Activated CD4-positive, alpha-beta T cell treated with anti-CD3 and anti-CD28 coated beads, Interleukin-2, amount 50 U/mL, for 16 hours (primary cell): ENCODE measurements at places on chromosomes 16 and 17.

- DNase-seq, result no peak
Measured at GRCh38 chr17:29927546-29927945, 2.5 kb downstream of the SSH2 start.

DNA sequence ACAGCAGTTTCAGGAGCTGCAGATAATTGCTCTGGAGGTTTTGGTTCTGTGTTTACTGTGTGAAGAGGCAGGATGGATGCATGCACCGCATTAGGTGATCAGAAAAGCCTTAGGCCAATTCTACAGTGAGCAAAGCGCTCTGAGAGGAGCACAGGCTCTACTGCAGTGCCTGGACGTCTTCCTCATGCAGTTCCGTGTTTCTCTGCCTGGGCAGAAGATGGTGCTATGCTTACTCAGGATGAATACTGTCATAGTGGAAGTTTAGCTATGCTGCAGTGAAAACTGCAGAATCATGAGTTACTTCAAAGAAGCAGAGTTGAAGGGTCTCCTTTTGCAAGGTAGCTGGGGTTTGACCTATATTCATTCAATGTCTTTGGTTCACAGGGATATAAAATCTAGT is 1012.4 kb downstream of the KCNJ18 start:
- no peak for DNase-seq

DNA sequence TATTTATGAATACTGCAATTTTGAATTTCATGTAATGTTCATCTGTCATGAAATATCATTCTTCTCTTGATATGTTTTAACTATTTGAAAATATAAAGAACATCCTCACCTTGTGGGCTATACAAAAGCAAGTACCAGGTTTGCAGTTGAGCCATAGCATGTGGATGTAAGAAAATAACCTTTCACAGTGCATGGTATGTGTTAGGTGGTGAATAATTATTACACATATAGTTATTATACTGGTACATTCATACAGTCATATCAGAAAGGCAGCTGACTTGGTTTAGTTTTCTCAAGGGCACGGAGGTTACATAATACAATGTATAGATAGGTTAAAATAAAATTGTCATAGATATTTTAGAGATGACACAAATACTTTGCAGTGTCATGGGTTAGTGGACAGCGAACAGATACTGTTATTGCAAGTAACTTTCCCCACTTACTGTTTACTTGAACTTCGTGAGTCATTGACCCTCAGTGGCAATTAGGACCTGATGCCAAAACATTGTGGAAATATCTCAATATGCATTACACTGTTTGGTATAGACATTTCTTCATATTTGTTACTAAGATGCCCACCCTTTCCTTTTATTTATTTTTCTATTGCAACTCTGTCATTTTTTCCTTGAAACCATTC is 445.4 kb upstream of the GOT2 start:
- no peak for DNase-seq

DNA sequence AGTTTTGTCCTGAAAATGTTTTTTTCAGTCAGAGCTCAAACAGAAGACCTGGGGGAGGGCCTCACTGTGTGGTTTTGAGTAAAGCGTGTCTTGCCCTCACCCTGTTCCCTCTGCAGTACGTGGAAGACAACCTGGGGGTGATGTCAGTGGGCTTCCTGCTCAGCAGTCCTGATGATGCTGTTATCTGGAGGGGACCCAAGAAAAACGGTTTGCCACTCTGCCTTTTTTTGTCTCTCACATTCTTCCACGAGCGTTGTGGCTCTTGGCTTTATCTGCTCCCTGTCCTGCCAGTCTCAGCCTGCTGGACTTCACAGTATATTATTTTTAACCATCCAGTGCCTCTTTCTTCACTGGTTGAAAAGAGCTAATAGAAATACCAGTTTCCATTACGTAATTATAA is 12.9 kb downstream of the NUBP1 start:
- no peak for DNase-seq

GRCh38 chr17:61421460-61421859 is 21.8 kb downstream of the TBX2 start:
- no peak for DNase-seq

- no peak for DNase-seq
Measured at GRCh38 chr17:34131386-34131785, 123.7 kb upstream of the CCL2 start.

DNA sequence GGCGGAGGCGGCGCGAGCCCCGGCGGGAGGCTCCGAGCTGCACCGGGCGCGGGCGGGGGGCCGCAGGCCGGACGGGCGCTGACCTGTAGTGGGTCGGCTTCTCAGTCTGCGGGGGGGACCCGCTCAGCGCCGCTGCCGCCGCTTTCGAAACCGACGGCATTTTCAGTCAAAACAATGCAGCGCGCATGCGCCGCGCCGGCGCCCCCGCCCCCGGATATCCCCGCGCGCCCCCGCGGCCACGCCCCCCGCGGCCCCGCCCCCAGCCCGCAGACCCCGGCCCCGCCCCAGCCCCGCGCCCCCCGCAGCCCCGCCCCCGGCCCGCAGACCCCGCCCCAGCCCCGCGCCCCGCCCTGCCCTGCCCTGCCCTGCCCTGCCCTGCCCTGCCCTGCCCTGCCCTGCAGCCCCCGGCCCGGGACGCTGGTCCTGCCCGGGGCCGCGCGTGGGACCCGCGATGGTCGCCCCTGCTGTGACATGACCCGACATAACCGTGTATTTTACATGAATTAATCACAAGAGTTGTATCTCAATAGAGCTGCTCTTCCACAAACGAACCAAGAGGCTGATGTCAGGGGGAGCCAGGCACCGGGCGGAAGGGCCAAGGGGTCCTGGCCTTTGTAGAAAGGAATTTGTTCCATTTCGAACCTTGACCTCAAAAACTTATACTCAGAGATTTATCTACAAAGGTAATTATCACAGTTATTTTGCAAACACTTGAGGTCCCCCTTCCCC is at the start of gene UNKL:
Gene UNKL, minus strand, starts transcription at position 173 of the 729 bp plus-strand sequence. Its CDS starts 13 bp downstream, at position 160.
- DNase-seq, result peak; percentile 85

DNA sequence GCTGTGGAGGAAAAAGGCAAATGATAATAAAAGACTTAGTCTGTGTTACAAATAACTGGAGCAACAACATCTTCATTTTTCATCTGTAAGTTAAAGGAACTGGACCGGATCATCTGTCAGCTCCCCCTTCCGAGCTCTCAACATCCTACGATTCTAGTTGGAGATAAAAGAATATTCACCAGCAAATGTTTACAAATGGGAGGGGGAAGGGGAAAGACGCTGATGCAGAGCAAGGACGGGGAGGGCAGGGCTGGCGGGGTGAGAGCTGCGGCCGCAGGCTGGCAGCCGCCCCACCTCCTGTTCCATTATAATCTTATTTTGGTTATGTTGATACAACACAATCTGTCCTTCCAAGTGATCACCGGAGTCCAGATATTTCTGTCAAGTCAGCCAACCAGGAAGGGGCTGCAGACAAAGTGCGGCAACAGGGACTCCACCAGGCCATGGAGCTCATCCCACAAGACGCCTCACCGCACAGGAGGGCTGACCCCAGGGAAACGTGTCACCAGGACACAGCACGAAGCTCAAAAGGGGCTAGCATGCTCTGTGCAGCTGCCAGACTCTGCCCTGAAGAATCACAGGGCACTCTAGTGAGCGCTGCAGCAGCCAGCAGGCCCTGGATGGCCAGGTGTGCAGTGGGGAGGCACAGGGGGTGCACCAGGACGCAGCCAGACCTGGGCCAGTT is 19.7 kb downstream of the FBXO31 start:
- no peak for DNase-seq

- DNase-seq, result no peak
Measured at GRCh38 chr17:61734466-61734865, 128.9 kb downstream of the BRIP1 start.

DNA sequence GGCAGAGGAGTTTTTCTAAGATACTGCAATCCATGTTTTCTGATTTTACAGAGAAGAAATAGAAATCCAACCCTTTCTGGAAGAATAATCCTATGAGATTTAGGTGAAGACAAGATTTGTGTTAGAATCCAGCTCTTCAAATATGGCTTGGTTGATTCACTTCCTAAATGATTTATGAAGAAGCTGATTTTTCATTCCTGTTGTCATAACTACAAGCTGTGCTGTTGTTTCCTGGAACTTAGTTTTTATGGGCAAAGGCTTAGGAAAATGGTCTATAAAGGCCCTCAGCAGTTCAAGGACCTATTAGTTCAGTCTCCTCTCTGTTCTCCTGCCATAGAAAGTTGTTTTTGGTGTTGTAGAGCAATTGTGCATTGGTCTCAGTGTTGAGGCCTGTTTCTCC is 174.2 kb upstream of the FAM20A start:
- no peak for DNase-seq

GRCh38 chr17:47846716-47847340 is 4.1 kb downstream of the SP6 start:
- no peak for DNase-seq

DNA sequence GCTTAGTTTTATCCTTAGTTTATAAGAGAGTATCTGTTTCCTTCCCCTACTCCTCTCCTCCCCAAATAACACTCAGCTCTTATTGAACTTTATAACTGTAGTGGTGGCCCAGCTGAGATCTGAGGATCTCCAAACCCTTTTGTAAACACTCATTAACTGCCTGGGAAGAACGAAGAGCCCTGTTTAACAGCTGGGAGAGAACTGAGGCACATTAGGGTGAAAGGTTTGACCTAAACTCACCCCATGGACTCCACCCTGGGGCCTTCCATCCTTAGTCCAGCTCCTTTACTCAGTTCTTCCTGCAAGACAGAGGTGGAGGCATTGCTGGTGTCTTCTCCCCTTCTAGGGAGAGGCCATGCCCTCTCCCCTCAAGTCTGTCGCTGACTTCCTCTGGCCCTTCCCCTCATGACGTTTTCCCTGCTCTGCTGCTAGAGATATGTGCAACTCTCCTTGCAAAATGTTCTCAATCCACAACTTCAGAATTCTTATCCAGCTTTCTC is 1.2 kb upstream of the RARA start:
- DNase-seq, result no peak

DNA sequence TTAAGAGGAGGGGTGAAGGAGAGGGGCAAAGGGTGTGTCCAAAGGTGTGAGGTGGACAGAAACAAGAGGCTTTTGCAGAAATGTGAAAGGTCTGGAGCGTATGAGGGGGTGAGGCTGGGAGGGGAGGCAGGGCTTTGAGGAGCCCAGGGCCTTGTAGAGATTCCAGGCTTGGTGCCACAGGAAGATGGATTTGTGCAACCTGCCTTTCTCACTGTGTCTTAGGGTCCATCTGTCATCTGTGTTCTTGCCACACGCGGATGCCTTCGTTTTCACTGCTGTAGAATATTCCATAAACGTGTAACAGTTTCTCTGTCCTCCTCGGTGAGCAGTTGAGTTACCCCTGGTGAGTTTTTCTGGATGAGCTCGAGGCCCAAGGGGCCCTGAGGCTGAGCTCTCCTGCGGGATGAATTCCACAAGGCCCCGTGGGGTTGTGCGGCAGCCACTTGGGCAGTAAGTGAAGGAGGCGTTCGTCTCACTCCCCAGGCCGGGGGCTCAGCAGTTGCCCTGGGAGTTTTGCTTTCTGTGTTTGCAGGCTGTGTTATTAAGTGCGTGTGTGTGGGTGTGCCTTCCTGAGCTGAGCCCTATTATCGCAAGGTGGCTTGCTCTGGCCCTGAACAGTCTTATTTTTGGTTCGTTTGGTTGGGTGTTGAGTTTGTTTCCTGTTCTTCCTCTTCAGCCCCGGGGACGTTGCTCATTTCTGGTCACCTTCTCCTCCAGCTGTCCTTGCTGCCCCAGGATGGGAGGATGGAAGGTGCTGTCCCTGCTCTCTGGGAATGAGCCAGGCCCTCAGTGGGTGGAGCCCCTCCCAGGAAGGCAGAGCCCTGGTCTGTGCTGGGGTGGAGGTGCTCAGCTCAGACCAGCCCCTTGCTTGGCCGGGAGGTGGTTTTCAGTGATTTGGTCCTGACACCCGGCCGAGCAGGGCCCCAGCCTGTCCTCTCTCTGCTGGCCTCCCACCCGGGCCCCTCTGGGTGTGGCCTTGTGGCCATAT is 28.4 kb downstream of the BAIAP2 start:
- DNase-seq, result no peak

- peak; percentile 1 for DNase-seq
Measured at GRCh38 chr17:10292057-10292937, 80.5 kb downstream of the MYH13 start.

DNA sequence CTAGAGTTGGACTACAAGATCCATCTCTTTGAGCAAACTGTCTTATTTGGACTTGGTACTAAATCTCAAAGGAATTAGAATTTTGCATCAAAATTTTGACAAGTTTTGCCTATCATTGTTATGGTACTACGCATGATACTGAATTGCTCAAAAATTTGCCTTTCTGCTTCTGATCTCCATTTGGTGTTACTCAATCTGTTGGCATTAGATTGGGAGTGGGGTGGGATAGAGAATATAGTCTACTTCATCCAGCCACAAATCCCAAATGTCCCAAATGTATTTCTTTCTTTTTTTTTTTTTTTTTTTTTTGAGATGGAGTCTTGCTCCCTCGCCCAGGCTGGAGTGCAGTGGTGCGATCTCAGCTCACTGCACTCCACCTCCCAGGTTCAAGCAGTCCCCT is 204.8 kb downstream of the TANC2 start:
- DNase-seq, result no peak

GRCh38 chr16:28998837-28999236 is 14.0 kb downstream of the LAT start:
- no peak for DNase-seq

- DNase-seq, result no peak
Measured at GRCh38 chr17:57874434-57875289, 24.8 kb upstream of the MRPS23 start.

DNA sequence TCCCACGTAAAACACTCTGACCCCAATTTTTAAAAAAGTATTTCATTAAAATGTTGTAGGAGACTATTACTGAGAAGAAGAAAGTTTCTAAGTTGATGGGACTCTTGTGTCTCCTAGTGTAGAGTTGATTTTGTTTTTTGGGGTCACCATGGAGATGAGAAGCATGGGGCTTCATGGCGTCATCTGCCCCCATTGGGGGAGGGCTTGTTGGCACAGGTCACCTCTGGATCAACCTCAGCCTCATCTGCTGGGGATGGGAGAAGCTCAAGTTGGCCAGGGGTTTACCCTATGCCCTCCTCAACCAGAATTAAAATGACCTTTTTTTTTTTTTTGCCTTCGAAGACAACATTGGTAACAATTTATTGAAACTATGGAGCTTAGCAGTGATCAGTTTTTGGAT is 28.3 kb downstream of the MSI2 start:
- peak; percentile 26 for DNase-seq

DNA sequence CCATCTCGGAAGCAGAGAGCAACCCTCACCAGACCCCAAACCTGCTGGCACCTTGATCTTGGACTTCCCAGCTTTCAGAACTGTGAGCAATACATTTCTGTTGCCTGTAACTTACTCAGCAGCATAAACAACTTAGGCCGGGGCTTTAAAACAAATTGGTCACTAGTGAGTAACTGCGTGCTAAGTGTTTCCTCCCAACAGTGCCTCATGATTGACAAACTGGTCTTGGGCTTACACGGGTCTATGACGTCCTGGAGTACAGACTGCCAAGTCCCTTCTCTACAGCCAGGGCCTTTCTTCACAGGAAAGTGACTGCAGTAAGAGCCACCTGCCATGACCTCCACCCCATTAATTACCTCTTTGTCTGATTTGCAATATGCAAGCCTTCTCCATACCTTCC is 136.7 kb downstream of the XYLT1 start:
- DNase-seq, result no peak

DNA sequence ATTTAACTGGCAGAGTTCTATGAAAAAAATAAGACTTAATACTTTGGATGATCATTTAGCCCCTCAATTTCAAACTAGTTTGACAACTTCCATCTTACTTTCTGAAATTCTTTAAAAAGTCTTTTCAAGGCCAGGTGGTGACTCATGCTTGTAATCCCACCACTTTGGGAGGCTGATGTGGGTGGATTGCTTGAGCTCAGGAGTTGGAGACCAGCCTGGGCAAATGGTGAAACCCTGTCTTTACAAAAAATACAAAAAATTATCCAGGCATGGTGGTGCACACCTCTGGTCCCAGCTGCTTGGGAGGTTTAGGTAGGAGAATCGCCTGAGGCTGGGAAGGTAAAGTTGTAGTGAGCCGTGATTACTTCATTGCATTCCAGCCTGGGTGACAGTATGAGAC is 154.4 kb downstream of the TANC2 start:
- DNase-seq, result no peak
